NCI-H1417 treated with DMSO at 0.1 percent for 48 hours (cell line): ENCODE measurements at places on chromosomes 1 and 21.

- DNase-seq = no peak
Measured at GRCh38 chr1:220983877-220984635, 104.8 kb downstream of the HLX start.

- DNase-seq = no peak
Measured at GRCh38 chr1:150002217-150002616, 8.3 kb downstream of the OTUD7B start.

GRCh38 chr1:72485801-72486200 is 203.5 kb upstream of the NEGR1 start:
- no peak for DNase-seq

DNA sequence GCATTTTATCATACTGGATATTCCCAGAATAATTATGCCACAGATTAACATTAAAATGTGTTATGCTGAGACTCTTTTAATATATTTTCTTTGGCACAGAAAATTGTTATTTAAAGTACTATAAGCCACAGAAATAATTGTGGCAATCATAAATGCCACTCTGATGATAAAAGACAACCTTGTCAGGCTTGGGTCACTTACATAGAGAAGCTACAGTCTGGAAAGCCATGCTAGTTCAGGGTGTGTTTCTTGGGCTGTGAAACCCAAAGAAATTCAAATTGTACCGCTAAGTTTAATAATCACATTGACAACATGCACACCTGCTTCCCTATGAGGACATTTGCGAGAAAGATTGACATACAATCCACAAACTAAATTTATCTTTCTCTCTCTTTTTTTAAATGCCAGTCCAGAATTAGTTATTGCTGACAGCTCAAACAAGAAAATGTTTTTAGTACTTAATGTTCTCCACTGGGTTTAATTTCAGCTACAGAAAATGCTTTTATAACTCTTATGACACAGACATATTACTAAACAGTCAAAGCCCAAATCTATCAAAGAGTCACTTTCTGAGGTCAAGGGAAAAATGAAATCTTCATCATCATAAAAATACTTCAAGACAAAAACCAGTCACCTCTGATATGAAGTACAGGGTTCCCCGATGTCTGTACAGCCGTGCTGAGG is 38.7 kb downstream of the TTC13 start:
- DNase-seq = no peak

GRCh38 chr21:15224346-15225086 is 159.7 kb upstream of the NRIP1 start:
- DNase-seq = no peak

DNA sequence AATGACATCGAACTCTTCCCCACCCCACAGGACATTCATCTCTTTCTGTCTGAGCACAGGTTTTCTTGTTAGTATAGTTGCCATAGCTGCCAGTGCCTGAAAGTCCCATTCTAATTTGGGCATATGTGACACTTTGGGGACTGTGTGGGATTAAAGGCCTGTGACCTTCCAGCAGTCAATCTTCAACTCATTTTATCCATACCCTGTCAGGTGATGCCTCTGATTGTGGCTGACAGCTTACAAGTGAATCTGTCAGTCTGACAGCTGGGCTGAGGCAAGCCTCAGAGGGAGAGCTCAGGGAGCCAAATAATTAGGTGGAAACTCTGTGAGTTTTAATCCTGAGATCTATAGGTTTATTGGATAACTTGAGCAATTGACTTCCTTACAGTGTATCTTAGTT is 29.6 kb downstream of the ZCCHC17 start:
- DNase-seq = no peak

GRCh38 chr21:45329261-45330074 is 41.8 kb upstream of the POFUT2 start:
- no peak for DNase-seq

DNA sequence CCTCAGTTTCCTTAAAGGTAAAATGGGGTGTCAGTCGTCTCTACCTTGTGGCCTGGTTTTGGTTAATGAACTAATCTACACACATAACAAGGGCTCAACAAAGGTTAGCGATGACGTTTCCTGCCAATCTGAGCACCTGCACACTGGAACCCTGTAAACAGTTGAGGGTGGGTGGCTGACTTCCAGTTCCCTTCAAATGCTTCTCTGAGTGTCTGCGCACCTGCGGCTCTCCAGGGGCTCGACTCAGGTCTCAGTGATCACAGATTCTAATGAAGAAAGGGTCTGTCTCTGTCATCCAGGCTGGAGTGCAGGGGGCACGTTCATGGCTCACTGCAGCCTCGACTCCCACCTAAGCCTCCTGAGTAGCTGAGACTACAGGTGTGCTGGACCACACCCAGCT is 3.3 kb upstream of the AGPAT3 start:
- no peak for DNase-seq

DNA sequence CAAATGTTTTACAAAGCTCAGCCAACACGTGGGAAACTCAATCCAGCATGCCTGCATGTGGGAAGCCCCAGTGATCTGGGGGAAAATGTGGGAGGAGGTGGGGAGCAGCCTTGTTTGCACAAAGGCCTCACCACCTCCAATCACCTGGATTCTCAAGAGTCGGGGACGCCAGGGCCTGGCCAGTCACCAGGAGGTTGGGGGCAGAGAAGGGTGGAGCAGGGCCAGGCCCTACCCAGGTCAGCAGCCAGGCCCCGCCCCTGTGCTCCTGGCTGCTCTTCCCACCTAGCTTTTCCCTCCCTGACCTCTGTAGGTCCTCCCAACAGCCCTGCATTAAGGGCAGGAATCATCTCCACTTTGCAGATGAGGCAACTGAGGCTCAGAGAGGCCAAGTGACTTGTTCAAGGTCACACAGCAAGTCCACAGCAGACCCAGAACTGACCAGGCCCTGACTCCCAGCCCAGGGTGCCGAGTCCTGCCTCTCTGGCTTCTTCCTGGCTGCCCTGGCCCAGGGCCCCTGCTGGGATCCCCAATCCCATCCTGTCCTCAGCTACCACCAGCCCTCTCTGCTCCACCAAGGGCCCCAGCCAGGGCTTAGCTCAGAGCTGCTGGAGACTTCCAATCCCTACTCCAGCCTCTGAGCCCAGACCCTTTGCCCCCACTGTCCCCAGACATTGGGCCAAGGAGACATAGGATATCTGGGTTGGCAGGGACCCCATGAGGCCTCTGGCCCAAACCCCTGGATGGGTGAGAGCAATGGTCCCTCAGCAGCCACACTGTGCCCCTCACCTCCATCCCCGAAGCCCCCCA is 508.6 kb downstream of the PTPRU start:
- DNase-seq = no peak

DNA sequence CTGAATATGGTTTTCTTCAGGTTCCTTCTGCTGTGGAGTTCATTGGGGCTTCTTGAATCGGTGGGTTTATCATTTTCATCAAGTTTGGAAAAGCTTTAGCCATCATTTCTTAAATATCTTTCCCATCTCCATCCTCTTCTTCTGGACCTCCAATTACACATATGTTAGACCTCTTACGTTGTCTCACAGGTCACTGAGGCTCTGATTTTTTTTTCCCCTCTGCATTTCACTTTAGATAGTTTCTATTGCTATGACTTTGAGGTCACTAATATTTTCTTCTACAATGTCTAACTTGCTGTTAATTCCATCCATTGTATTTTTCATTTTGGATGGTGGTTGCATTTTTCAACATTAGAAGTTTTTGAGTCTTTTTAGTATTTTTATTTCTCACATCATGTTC is 47.3 kb upstream of the CASZ1 start:
- DNase-seq = no peak

DNA sequence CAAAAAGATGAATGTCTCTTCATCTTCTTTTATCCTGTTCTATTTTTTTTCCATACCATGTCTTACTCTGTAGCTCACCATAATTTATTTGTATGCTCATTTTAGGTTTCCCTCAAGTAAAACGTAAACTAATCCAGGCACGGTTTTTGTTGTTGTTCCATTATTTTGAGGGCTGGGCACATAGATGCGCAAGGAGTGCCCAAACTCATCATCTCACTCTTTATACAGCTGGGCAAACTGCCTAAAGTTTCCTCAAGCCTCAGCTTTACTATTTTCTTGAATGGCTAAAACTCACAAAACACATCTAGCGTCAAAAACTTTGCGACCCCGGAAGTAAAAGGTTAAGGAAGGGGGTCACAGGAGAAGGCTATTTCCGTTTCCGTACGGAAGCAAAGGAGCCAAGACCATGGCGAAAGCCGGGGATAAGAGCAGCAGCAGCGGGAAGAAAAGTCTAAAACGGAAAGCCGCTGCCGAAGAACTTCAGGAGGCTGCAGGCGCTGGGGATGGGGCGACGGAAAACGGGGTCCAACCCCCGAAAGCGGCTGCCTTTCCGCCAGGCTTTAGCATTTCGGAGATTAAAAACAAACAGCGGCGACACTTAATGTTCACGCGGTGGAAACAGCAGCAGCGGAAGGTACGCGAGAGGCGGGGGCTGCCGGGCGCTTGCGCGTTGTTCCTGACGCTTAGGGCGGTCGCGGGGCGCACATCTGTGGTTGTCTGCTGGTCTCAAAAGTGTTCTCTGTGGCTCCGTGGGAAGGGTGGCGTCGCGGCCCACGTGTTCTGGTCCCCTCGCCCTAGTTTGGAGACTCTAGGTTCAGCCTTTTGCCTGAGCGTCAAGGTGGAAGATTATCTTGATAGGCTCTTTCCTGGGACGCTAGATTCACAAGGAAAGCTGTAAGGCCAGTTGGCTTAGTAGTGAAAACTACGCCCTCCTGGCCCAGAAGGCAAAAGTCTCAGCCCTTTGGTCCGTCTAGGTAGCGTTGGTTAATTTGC is at the start of gene RPF1:
Gene RPF1, plus strand, starts transcription at position 391 of the 993 bp plus-strand sequence. Its CDS starts 16 bp downstream, at position 407.
- DNase-seq = peak; percentile 62

DNA sequence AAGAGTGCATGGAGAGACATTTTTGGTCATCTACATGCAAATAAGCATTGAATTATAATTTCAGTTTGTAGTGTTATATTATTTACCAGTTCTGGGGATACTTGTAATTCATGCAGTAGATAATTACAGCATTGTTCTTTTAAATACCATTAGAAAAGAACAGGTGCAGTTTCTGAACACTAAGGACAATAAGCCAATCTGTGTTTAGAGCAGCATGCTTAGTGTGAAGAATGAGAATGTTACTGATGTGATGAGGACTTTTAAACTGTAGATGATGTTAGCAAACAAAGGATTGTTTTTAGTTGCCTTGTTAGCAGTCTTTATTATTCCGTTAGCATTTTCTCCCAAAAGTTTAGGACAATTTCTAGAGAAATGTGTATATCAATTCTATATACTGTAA is 348.3 kb downstream of the BRINP3 start:
- no peak for DNase-seq

DNA sequence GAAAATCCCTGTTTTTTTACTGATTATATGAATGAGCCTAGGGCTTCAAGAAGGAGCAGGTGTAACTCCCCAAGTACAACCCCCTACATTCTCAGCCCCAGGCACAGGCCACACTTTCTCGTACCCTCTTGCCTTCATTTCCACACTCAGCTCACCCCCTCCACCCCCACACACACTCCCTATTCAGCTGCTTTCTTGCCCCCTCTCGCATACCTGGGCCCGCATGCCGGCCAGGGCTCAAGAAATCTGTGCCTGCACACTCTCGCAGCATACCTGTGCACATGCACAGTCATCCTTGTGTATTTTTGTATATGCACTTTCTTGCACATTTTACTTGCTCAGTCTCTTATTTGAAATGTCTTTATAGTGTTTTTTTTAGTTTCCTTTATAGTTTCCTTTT is 2.0 kb downstream of the PTPRF start:
- DNase-seq = no peak

- DNase-seq = no peak
Measured at GRCh38 chr1:200642481-200642880, 21.9 kb upstream of the KIF14 start.

GRCh38 chr1:59520194-59520593 is 223.3 kb downstream of the FGGY start:
- DNase-seq = no peak

GRCh38 chr1:217049721-217050120 is 326.5 kb upstream of the ESRRG start:
- DNase-seq = no peak

DNA sequence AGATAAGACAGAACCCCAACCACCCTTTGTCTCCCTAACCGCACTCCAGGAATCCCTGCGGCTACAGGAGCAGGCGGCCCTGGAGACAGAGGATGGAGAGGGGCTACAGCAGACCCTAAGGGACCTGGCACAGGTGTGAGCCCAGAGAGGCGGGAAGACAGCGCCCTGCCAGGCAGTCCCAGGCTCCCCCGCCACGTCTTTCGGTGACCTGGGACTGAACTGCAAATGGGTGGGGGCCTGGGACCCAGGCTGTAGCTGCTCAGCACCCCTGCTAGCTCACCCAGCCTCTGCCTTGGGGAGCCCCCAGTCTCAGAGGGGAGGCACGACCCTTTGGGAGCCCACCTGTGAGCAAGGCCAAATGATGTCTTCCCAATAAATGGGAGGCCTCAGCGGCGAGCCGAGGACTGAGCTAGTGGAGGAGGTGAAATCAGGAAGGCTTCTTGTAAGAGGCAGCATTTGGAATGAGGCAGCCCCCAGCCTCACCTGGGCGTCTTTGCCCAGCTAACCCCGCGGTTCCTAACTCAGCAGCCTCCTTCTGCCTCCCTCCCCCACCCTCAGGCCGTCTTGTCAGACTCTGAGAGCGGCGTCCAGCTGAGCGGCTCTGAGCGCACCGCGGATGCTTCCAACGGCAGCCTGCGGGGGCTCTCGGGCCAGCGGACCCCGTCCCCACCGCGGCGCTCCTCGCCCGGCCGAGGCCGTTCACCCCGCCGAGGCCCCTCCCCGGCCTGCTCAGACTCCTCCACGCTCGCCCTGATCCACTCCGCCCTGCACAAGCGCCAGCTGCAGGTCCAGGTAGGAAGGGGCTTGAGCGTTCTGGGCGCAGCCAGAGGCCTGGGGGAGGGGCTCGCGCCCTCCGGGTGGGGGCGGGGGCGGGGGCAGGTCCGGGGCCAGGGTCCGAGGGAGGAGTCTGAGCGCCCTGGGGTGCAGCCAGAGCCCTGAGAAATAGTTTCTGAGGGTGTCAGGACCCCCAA is 16.9 kb downstream of the CROCC start:
- no peak for DNase-seq

DNA sequence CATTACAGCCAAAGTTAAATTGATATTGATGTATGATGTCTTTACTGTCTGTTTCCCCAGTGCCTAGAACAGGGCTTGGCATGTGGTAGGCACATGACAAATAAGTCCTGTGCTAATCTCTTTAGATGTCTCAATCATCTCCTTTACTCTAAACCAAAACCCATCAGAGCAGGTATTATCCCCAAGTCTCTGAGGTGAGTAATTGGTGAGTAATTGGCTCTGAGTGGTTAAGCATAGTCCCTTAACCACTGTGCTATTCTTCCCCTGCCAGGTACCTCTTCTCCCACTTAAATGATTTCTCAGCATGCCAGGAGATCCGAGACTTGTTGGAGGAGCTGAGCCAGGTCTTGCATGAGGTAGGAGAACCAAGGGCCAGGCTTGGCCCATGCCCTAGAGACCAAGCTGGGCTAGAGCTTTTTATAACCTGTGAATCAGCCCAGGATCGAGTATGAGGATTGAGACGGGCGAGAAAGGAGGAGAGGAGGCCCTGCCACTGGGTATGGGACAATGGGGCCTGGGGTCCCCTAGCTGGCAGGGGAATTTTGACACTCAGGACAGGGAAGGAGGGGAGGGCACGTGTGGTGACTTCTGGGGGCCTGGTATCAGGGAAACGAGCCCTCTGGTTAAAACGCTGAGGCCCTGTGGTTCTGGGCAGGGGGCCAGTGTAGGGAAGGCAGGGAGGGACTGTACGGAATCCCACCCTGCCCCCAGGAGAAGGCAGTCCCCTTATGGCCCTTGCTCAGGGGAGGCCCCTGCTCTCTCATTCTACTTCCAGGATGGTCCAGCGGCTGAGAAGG is 4.5 kb downstream of the CNKSR1 start:
- no peak for DNase-seq

- DNase-seq = no peak
Measured at GRCh38 chr21:34612056-34612455, 2.9 kb downstream of the RCAN1 start.

GRCh38 chr21:45830720-45831366 is 150.7 kb upstream of the COL6A1 start:
- no peak for DNase-seq

- no peak for DNase-seq
Measured at GRCh38 chr1:181086926-181087325, 1.6 kb upstream of the IER5 start.
